ENCODE measurements at places on chromosomes 4 and X.

DNA sequence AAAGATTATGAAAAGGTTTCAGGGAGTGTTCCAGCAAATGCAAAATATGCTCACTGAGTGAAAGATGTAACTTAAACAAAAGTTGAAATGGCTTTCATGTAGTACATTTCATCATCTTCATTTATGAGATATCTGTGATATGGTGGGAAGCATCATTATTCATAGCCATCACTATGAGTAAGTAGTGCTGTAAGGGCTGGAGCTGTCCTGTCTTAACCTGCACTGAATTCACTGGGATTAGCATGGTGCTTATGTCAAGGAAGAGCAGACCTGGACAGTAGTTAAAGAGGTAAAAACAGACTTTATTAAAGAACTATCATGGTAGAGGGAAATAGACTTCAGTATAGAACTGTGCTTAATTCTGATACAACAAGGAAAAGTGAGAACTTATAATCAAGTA is 1347.3 kb downstream of the RPA4 start:
- H3K36me3 ChIP-seq = no peaks in the 10 kb centered on the region
- DNase-seq = no peak
- no peak overlapping the region for H3K27ac ChIP-seq
- no peaks in the 10 kb centered on the region for H3K4me1 ChIP-seq

GRCh38 chr4:76758996-76759395 is 138.9 kb downstream of the SOWAHB start:
- no peaks in the 10 kb centered on the region for H3K36me3 ChIP-seq
- peaks cover 12% of the 10 kb centered on the region for H3K4me1 ChIP-seq
- DNase-seq = no peak
- H3K27ac ChIP-seq = no peak overlapping the region
- no peak overlapping the region for H3K4me3 ChIP-seq

GRCh38 chr4:181479141-181479540 is 764.1 kb upstream of the TENM3 start:
- no peak for DNase-seq
- no peak overlapping the region for H3K27ac ChIP-seq
- no peaks in the 10 kb centered on the region for H3K4me1 ChIP-seq
- no peaks in the 10 kb centered on the region for H3K36me3 ChIP-seq
- no peak overlapping the region for H3K4me3 ChIP-seq

GRCh38 chrX:16885628-16886027 is 15.5 kb upstream of the RBBP7 start:
- DNase-seq = no peak
- H3K4me1 ChIP-seq = no peaks in the 10 kb centered on the region
- no peak overlapping the region for H3K4me3 ChIP-seq
- no peaks in the 10 kb centered on the region for H3K27me3 ChIP-seq

- H3K4me3 ChIP-seq = no peak overlapping the region
- H3K27ac ChIP-seq = no peak overlapping the region
- no peak for DNase-seq
- no peaks in the 10 kb centered on the region for H3K36me3 ChIP-seq
Observed at GRCh38 chrX:32937043-32937442, 274.3 kb downstream of the DMD start.

- H3K4me3 ChIP-seq = no peak overlapping the region
- H3K36me3 ChIP-seq = no peaks in the 10 kb centered on the region
- H3K27me3 ChIP-seq = no peaks in the 10 kb centered on the region
- H3K27ac ChIP-seq = no peak overlapping the region
- no peak for DNase-seq
Observed at GRCh38 chr4:161442921-161443320, 720.9 kb downstream of the FSTL5 start.

- H3K4me3 ChIP-seq = no peak overlapping the region
- H3K36me3 ChIP-seq = no peaks in the 10 kb centered on the region
- H3K4me1 ChIP-seq = peaks cover 10% of the 10 kb centered on the region
Observed at GRCh38 chr4:66569228-66569627, 898.9 kb upstream of the EPHA5 start.

DNA sequence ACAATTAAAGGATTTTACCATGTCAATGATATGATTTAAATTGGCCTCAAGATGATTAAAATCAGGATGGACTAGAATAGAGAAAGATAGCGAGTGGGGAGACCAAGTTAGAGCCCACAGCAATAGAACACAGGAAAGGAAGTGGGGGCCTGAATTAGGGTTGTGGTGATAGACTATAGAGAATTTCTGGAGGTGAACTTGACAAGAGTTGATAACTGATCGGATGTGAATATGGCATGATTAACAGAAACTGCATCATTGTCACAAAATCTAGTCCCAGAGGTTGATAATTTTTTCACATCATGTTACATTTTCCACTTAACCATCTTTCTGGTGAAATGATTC is 26.3 kb upstream of the TRPC3 start:
- no peaks in the 10 kb centered on the region for H3K4me1 ChIP-seq
- no peak for DNase-seq
- no peaks in the 10 kb centered on the region for H3K27me3 ChIP-seq
- no peak overlapping the region for H3K27ac ChIP-seq

GRCh38 chrX:132407691-132408090 is 81.1 kb downstream of the MBNL3 start:
- DNase-seq = no peak
- H3K36me3 ChIP-seq = no peaks in the 10 kb centered on the region
- no peak overlapping the region for H3K27ac ChIP-seq
- no peaks in the 10 kb centered on the region for H3K27me3 ChIP-seq
- no peak overlapping the region for H3K4me3 ChIP-seq
- no peaks in the 10 kb centered on the region for H3K4me1 ChIP-seq

DNA sequence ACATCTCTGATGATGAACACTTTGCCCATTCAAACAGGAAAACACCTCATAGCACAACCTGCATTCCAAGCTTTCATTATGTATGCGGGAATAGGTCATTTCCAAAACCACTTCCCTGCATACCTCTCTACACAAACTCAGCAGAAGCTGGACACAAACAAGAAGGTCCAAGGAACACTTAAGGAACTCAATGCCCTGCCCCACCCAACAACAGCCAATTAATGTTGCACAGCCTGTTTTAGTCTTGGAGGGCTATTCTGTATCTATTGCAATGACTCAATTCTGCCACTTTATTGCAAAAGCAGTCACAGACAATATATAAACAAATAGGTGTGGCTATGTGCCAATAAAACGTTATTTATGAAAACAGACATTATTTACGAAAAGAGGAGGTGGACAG is 16.7 kb downstream of the OPHN1 start:
- DNase-seq = no peak
- H3K27me3 ChIP-seq = no peaks in the 10 kb centered on the region
- H3K27ac ChIP-seq = no peak overlapping the region
- no peaks in the 10 kb centered on the region for H3K36me3 ChIP-seq
- peaks cover 4% of the 10 kb centered on the region for H3K4me1 ChIP-seq

DNA sequence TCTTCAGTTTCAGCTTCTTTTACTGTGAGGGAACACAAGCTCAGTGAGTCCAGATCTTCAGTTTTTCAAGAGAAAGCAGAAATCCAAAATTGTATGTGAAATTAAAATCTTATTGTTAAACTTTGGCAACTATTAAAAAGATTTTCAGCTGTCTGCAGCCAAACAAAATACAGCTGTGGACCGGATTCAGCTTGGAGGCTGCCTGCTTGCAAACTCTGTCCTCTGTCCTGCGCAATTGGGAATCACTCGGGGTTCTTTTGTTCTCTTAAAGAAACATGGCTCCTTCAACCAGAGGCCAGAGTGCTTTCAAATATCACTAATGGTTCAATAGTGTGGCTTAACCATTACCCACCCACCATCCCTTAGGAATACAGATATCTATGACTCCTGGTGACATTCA is 201.2 kb downstream of the CHIC2 start:
- peaks cover 12% of the 10 kb centered on the region for H3K4me1 ChIP-seq
- H3K27ac ChIP-seq = peak overlapping the region; percentile 71
- no peak for DNase-seq
- no peaks in the 10 kb centered on the region for H3K36me3 ChIP-seq
- H3K27me3 ChIP-seq = no peaks in the 10 kb centered on the region

DNA sequence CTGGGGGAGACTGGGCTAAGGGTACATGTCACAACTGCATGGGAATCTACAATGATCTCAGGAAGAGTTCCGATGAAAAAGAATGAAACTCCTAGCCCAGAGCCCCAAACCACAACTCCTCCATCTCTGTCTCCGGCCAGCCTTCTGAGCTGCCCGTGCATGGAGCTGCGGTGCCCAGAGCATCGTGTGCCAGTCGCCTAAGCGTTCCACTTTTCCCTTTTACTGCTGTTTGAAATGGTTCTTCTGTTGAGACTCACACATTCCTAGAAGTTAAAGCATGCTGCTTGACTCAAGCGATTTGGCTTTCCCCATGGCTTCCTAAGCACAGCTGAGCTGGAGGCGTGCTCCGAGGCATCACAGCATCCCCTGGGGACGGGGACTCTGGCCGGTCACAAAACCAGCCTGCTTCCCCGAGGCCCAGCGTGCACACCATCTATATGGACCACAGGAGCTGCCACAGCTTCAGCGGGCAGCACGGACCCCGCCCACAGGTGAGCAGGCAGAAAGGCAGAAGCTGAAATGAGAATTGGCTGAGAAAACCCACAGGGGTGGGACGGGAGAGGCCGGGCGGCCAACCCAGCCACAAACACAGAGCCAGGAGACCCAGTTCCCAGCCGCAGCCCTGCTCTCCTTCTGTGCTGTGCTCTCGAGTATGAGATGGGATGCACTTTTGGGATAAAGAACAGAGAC is 5.0 kb downstream of the CCNQ start:
- DNase-seq = no peak
- H3K4me1 ChIP-seq = peaks cover 6% of the 10 kb centered on the region
- no peak overlapping the region for H3K27ac ChIP-seq

GRCh38 chr4:2807571-2807970 is 14.7 kb downstream of the SH3BP2 start:
- no peak overlapping the region for H3K4me3 ChIP-seq
- H3K4me1 ChIP-seq = peaks cover 92% of the 10 kb centered on the region
- no peak for DNase-seq
- H3K36me3 ChIP-seq = no peaks in the 10 kb centered on the region
- no peaks in the 10 kb centered on the region for H3K27me3 ChIP-seq
- H3K27ac ChIP-seq = peak overlapping the region; percentile 81

DNA sequence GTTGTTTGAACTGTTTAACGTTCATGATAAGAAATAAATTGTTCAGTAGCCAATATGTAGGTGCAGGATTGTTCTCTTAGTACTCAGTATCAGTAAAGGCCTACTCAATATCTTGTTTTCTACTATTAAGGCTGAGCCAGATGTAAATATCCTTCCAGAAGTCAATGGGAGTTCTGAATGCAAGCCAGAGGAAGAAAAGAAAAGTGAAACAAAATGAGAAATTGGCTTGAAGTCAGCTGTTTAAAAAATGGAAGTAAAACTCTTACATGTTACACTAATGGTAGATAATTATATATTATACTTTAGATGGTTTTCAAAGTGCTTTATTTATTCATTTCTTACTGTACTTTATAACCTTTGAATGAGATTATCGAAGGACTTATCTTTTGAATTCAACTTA is 1417.9 kb downstream of the ADGRL3 start:
- H3K27ac ChIP-seq = no peak overlapping the region
- no peaks in the 10 kb centered on the region for H3K4me1 ChIP-seq
- H3K36me3 ChIP-seq = no peaks in the 10 kb centered on the region
- DNase-seq = no peak

DNA sequence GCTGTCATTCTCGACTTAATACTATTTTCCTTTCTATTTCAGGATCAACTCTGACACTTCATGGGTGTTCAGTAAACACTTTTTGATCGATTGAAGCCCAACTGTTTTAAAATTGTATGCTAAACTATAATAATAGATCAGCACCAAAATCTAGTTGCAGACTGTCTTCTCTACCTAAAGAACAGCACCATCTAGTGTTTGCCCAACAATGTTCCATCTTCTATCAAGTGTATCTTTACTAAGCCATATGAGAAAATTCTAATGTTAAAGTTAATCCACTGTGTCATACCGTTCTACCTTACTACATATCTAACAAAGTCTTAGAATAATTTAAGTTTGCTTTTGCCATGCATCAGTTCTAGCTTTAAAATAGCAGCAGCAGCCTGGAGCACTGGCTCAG is 113.0 kb upstream of the PRDX4 start:
- no peak for DNase-seq
- no peaks in the 10 kb centered on the region for H3K36me3 ChIP-seq
- H3K27ac ChIP-seq = no peak overlapping the region
- H3K27me3 ChIP-seq = no peaks in the 10 kb centered on the region

GRCh38 chr4:67542076-67542475 is 3.2 kb downstream of the CENPC start:
- H3K36me3 ChIP-seq = no peaks in the 10 kb centered on the region
- no peak for DNase-seq
- no peak overlapping the region for H3K4me3 ChIP-seq
- H3K27ac ChIP-seq = no peak overlapping the region

DNA sequence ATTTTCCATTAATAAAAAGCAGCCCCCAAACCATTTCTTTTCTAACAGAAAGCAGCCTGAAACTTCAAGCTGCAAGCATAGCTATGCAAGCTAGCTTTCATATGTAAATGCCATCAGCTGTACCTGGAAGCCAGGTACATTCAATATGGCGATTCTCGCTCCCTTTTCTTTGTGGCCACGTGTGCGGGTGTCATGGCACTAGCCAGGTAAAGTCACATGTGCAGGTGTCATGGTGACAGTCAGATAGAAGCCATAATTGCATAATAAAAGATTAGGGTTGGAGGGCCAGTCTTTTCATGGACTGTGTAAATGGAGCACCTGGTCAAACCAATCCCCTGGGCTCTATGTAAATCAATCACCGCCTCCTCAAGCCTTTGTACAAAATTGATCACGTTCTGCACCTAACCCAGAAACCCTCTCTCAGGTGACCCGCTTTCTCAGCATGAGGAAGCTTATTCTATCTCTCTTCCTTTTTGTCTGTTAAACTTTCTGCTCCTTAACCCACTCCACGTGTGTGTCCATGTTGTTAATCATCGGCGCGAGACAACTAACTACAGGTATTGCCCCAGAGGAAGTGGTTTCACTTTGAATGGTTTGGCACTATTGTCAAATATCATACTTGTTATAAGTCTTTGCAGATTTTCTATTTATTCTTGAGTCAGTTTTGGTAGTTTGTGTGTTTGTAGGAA is 18.0 kb upstream of the RHOXF2 start:
- no peaks in the 10 kb centered on the region for H3K27me3 ChIP-seq
- no peaks in the 10 kb centered on the region for H3K36me3 ChIP-seq
- no peak overlapping the region for H3K4me3 ChIP-seq

DNA sequence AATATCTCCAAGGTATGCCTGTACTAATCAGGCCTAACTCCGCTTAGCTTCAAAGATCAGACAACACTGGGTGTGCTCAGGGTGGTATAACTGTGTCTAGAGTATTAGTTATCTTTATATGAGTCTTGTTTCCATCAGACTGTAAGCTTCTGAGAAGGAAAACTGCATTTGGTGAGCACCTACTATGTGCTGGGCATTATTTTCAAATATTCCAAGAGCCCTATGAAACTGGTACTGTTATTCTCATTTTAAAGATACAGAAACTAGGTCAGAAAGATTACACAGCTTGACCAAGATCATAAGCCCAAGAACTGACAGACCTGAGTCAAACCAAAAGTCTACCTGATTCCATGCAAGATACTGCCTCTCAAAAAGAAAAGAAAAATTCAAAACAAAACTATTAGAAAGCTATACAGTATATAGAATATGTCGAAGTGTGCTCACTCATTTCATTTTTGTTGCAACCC is 44.4 kb downstream of the LRBA start:
- no peaks in the 10 kb centered on the region for H3K27me3 ChIP-seq
- DNase-seq = no peak
- H3K27ac ChIP-seq = no peak overlapping the region
- no peaks in the 10 kb centered on the region for H3K36me3 ChIP-seq

Data from vagina (tissue), 2 donors.